ENCODE measurements at places on chromosomes 12 and 14.

DNA sequence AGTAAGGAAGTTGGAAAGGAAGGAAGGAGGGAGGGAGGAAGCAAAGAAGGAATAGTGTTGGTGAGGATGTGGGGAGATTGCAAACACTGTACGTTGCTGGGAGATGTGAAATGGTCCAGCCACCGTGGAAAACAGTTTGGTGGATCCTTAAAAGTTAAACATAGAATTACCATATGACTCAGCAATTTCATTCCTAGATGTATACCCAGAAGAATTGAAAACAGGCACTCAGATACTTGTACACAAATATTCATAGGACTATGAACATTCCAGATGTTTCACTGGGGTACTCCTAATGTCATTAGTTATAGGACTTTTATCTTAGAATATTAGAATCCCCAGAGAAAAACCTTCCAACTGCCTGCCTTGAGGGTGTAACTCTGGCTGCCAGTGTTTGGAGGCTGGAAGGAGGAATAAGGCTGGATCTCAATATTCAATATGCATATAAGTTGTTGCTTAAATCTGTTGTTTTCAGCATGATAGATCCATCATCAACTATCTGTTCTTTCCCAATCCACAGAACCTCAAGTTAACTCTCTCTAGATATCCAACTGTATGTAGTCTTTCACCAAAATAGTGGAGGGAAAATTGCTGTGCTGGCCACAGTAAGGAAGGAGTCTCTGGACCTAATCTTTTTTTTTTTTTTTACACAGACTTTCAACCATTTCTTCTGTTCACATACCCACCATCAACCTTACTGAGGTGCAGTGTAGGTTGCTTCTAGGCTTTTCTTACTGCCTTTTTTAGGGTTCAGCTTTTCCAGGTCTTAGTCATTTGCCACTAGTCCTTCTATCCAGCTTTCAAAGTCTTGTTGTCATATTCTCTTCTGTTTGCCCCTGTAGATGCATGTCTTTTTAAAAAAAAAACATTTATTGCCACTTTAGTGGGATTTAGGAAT, 94.5 kb downstream of the DNAI7 start:
- DNase-seq = no peak

GRCh38 chr12:32918890-32919801, 22.6 kb upstream of the PKP2 start:
- no peak for DNase-seq

- DNase-seq = no peak
Measured at GRCh38 chr14:75461755-75462349, 34.0 kb downstream of the JDP2 start.

DNA sequence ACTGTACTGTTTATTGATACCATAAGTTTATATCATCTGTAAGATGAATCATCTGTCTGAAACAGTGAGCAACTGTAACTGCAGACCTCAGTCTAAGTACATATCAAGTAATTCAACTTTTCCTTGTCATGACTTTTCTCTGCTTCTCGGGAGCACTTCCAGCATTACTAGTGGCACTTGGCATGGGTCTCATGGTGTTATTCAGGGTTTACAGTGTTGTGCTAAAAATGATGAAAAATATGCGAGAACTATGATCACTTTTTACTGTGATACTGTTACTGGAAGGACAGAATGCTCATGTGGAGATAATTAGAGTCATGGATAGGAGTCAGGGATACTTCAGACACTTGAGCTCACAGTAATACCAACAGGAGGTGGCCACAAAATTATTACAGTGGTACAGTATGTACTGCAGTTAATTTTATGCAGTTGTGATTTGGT, 8.3 kb downstream of the KTN1 start:
- DNase-seq = no peak

DNA sequence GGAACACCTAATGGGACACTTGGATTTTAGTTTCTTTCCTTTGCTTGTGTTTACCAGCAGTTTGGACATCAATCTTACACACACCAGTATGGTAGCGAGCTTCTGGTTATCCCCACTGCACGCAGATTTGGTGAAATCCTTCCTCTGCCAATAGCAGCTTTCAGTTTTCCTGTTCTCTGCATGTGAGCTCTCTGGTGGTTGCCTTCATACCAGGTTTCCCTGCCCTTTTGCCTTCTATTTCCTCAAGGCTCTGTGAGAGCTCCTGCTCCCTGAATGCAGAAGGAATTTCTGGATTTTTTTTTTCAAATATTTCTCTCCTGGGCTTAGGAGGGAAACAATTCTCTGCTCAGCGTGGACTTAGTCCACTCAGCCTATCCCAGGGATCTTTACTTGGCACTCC, 93.0 kb upstream of the CCDC91 start:
- DNase-seq = no peak

GRCh38 chr12:89064151-89064550, 288.1 kb downstream of the DUSP6 start:
- no peak for DNase-seq

DNA sequence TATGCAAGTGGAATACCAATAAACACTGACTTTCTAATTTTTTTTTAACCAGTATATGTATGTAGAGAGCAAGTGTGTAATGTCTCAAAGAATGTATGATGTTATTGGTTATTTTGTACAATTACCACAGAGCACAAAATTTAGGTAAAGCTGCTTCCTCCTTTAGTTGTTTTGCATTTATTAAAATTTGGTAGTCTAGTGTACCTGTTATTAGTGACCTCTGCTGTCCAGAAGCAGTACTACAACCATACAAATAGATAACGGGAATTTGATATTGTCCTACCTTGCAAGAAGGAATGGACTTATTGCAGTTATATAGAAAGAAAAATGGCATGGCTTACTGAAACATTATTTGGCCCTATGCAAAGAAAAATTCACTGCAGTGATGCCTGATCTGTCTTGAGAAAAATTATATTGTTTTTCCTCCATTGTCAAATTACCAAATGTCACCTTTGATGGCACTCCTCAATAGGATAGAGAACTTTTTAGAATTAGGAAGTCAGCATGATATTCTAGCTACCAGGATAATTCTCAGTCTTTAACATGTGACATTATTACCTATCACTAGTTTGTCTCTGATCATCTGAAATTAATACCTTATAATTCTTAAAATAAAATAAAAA, 153.9 kb upstream of the RMST start:
- DNase-seq = no peak

DNA sequence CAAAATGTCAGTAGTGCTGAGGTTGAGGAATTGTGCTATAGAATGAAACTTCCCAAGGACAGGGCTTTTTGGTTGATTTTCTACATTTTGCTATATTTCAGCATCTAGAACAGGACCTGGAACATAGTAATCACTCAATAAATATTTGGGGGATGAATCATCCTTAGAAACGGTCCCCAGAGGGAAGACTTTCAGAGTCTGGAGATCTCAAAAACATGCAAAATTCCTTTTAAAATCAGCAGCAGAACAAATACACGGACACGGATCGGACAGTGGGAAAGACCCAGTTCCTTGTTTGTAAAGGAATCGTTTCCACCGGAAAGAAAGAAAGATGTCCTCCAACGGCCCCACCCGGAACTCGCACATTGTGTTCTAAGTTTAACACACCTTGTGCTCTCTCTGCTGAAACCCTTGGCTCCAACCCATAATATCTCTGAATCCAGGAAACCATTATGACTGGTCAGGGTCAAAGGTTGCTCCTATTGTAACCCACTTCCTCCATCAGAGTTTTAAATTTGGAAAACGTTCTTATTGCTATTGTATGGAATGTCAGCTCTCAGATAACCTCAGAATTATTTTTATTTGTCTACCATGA, 617.2 kb downstream of the MED13L start:
- no peak for DNase-seq

DNA sequence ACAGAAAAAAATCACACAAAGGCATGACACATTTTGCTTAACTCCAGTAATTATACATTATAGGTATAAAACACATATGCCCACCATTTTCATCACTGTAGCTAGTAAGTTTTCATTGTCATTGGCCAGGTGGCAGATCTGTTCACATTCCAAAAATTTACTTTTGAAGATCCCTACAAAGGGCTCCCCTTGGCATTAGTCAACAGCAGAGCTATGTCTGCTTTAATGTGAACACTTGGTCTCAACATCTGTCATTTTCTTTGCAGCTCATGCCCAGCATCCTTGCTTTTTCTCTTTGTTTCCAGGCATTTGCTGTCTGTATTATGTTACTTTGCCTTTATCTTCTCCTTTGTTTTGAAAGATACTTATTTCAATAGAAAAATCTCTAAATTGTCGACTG, 519.1 kb upstream of the FOXG1 start:
- DNase-seq = no peak

- no peak for DNase-seq
Measured at GRCh38 chr14:99478128-99478527, 2.5 kb downstream of the SETD3 start.

All from glutamatergic neuron (in vitro differentiated cells).